Type B pancreatic cell (in vitro differentiated cells): ENCODE measurements at places on chromosomes 13 and 19. TPM values are rescaled to one million over a fixed set of nuclear protein-coding genes. Genes with fewer than 3 reads are reported as not detected.
A peak's percentile ranks its signal among the peaks of the same experiment; 100 is the strongest.

DNA sequence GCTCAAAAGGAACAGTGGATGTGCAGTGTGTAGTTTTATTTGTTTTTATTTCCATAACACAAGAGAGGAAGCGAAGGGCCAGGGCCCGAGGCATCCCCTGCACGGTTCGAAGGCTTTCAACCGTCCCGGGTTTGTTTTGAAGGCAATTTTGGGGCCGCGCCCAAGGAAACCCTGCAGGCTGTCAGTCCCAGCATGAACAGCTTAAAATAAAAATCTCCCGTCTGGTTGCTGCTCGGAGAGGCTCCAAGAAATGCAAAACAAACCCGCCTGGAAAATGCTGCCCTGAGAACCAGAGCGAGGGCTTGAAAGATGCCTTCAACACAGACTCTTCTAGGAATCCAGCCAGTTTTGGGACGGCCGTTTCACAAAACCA lies 16.0 kb downstream of the LSM4 start:
- peaks cover 24% of the 10 kb centered on the region for H3K4me1 ChIP-seq
- H3K27me3 ChIP-seq, result no peaks in the 10 kb centered on the region
- H3K27ac ChIP-seq, result peak overlapping the region; percentile 46
- peak overlapping the region; percentile 0 for H3K4me3 ChIP-seq
- H3K36me3 ChIP-seq, result peaks cover 3% of the 10 kb centered on the region
- no peak for DNase-seq

DNA sequence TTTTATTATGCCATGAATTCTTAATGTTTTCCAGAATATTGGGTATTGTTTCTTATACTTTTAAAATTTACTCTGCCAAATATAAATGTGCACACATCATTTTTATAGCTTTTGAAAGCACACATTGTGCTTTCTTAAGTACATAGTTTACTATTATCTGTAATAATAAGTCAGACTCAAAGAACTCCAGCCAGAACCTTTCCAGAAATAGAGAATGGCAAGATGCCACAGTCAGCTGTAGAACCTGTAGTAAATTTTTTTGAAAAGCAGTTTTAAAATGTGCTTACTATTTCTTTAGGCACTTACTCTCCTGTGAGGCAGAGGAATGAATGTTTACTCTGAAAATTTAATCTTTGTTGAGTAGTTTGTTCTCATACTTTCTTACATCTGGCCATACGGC lies 1287.1 kb downstream of the PCDH9 start:
- no peak overlapping the region for H3K4me3 ChIP-seq
- H3K4me1 ChIP-seq, result no peaks in the 10 kb centered on the region
- no peak for DNase-seq
- no peaks in the 10 kb centered on the region for H3K27me3 ChIP-seq
- H3K36me3 ChIP-seq, result no peaks in the 10 kb centered on the region

DNA sequence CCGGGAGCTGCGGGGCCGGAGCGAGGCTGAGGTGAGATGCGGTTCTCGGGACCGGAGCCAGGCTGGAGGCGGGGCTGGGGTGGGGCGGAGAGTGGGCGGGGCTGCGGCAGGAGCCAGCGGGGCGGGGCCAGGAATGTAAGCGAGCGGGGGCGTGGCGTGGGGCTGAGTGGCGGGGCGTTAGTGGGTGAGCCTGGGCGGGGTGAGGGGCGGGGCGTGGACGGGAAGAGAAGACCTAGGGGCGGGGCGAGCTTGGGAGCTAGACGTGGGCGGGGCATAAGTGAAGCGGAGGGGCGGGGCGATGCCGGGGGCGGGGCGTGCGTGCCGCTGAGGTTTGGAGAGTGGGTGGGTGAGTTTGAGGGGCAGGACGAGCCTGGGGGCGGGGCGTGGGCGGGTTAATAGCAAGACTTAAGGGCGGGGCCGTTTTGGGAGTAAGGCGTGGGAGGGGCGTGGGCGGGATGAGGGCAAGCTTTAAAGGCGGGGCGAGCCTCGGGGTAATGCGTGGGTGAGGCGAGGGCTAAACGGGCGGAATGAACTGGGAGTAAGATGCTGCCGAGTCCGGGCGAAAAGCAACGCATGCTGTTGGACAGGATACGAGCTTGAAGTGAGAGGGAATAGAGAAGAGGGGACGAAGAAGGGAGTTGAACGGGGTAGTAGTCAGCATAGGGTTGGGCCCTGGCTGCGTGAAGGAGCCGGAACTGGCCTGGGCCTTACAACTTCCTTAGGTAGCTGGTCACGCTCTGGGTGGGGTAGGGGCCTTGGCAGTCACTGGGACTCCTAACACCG lies 572 bp downstream of the SNAPC2 start:
- DNase-seq, result peak; percentile 98
- peak overlapping the region; percentile 87 for H3K4me3 ChIP-seq
- H3K36me3 ChIP-seq, result no peaks in the 10 kb centered on the region
- peaks cover 26% of the 10 kb centered on the region for H3K27me3 ChIP-seq
- H3K27ac ChIP-seq, result peak overlapping the region; percentile 92

DNA sequence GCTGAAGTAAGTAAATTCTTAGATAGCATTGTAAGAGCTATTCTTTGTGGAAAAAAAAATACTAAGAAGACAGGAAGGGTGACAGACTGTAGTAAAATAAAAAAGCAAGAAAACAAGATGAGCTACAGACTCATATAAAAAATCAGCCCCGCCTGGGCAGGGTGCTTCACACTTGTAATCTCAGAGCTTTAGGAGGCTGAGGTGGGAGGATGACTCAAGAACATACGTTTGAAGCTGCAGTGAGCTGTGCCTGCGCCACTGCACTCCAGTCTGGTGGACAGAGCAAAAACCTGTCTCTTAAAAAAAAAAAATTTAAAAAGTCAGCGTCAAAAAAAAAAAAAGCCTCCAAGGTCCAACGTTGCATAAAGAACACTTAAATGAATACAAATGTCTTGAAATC lies 102.1 kb downstream of the VWA8 start:
- no peak overlapping the region for H3K27ac ChIP-seq
- no peaks in the 10 kb centered on the region for H3K4me1 ChIP-seq
- no peaks in the 10 kb centered on the region for H3K27me3 ChIP-seq
- peaks cover 12% of the 10 kb centered on the region for H3K36me3 ChIP-seq

Gene SHC2
- 35.4 and 40.5 TPM in 2 replicates for total RNA-seq

GRCh38 chr19:11323601-11324078 lies 15.8 kb downstream of the RAB3D start:
- no peak for DNase-seq
- no peaks in the 10 kb centered on the region for H3K27me3 ChIP-seq
- peaks cover 33% of the 10 kb centered on the region for H3K4me1 ChIP-seq
- H3K4me3 ChIP-seq, result peak overlapping the region; percentile 76

- peak overlapping the region; percentile 45 for H3K4me3 ChIP-seq
- DNase-seq, result no peak
- no peaks in the 10 kb centered on the region for H3K36me3 ChIP-seq
- peaks cover 50% of the 10 kb centered on the region for H3K27me3 ChIP-seq
Observed at GRCh38 chr19:55373306-55373992, 3.2 kb upstream of the TMEM190 start.

Gene ZNF626
- 15.9 and 18.1 TPM in 2 replicates for total RNA-seq

Gene TCF3
- total RNA-seq, result 134 and 193 TPM in 2 replicates

DNA sequence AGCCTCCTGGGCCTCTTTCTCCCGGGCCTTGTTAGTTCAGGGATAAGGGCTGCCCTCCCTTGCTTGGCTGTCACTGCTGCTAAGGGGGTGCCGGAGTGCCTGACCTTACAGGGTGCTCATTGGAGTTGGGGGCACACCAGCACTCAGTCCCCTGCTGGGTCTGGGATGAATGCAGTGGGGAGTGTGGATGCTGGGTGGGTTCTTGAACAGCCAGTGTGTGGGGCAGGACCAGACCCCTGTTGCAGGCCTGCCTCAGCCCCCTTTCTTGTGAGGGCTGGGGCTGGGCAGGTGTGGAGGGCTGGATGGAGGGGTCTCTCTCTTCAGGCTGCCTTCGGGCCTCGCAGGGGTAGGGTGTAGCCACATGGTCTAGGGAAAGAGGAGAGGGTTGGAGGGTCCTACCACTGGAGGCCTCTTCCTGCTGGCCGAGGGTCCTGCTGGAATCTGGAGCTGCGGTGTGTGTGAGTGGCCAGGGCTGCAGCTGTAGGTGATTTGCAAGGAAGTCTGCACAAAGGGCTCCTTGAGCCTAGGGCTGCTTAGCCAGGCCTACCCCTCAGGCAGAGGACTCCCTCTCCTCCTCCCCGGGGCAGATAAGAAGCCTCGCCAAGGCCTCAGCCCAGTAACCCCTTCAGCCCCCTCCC lies 3.2 kb downstream of the CEBPA start:
- no peak for DNase-seq
- peaks cover 6% of the 10 kb centered on the region for H3K4me1 ChIP-seq
- H3K4me3 ChIP-seq, result peak overlapping the region; percentile 84
- H3K27me3 ChIP-seq, result peaks cover 31% of the 10 kb centered on the region
- no peaks in the 10 kb centered on the region for H3K36me3 ChIP-seq

DNA sequence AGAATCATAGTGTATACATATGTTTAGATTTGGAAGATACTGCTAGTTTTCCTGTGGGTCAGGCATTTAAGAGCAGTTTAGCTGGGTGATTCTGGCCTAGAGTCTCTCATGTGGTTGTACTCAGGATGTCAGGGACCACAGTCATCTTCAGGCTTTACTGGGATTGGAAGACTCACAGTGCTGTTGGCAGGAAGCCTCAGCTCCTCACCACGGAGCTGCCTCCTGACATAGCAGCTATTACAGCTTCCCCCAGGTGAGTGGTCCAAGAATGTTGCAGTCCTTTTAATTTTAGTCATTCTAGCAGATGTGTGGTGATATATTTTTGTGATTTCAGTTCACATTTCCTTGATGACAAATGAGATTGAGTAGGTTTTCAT lies 16.9 kb upstream of the GPR18 start:
- H3K4me3 ChIP-seq, result no peak overlapping the region
- no peak overlapping the region for H3K27ac ChIP-seq
- peaks cover 18% of the 10 kb centered on the region for H3K36me3 ChIP-seq
- H3K4me1 ChIP-seq, result peaks cover 2% of the 10 kb centered on the region
- no peaks in the 10 kb centered on the region for H3K27me3 ChIP-seq
